ENCODE measurements at places on chromosomes 6 and 20.

- DNase-seq = peak; percentile 59
These were observed 11.3 kb downstream of the SLC17A5 start for GRCh38 chr6:73642530-73642929.

GRCh38 chr6:143038833-143039232 lies 21.9 kb upstream of the AIG1 start:
- DNase-seq = no peak

- DNase-seq = no peak
These were observed 17.9 kb upstream of the CHMP4B start for GRCh38 chr20:33793011-33793931.

DNA sequence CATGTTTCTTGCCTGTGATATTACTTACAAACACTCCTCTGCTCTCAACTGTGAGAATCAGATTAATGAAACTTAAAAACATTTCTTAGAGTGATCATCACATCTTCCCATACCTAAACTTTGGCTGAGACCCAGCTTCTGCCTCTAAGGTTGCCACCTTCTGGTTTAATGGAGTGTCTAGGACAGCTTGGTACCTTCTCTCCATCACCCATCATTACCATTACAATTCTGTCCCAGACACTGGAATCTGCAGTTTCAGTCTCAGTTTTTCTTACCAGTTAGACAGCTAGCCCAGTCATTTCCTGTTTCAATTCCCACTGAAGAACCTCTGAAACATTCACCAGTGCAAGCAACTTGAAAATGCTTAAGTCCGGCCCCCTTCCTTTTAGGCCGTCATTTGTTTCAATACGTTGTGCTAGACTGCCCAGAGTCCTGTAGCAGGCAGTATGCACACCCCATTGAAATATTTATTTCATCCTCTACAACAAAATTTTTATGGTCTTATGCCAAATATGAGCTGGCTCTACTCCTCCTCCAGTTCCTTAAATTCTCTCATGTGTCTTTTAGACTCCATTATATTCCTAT lies 107.0 kb upstream of the FOXO3 start:
- DNase-seq = no peak

DNA sequence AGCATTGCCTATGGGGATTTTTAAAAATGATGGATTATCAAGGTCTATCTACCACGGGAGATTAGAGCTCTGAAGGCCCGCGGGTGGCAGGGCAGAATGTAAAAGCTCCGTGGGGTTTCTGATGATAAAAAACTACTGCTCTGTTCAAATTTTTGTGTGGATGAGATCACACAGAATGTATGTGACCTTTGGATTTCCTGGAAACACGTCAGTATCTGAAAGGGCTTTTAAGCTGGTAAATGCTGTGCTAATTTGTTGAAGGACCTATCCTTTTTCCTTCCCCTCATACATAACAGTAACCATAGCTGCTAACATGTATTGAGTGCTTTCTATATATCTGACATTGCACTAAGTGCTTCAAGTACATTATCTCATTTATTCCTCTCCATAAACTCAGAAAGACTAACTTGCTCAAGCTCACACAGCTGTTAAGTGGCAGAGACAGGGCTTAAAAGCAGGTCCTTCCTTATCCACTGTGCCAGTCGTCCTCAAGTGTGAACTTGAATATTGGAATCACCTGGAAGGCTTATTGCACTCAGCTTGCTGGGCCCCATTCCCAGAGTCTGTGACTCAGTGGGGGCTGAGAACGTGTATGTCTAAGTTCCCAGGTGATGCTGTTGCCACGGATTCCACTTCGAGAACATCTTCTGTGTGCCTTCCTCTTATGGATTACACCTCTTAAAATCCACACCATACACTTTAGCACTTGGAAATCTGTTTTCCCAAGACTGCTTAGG lies 1.9 kb upstream of the TMEM242 start:
- no peak for DNase-seq

All from renal pelvis (tissue), 12 donors.